ENCODE measurements at places on chromosomes 13 and 19.

DNA sequence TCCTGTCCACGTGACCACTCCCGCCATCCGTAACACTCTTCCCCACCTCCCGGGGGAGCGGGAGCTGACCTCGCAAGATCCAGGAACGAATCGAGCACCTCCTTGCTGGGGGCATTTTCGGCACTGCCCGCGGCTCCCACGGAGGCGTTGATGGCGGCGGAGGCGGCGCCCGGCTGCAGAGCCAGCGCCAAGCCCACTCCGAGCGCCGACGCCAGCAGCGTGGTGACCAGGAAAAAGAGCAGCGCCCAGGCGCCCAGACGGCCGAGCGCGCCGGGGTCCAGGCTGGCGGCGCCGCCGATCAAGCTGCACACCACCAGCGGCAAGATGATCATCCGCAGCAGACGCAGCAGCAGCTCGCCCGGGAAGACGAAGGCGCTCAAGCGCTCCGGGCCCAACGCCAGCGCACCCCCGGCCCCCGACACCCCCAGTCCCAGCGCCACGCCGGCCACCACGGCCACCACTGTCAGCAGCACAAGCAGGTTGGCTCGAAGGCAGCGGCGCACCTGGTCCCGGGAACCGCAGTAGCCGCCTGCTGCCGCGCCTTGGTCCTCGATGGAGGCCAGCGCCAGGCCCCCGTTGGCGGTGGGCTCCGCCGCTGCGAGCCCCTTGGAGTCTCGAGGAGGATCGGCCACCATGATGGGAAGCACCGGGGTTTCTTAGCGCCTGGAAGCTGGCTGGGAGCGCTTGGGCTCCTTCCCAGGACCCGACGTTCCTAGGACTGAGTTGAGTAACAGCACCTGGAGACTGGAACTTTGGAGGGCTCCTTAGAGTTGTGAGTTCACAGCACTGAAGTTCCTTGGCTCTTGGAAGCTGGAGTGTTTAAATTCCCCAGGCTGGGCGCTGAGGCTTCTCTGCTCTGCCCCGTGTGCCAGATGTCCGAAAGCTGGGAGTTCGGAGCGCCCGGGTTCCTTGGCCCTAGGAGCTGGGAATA, 798 bp downstream of the SLC1A5 start:
- no peak for DNase-seq

- DNase-seq = no peak
These were observed 23.3 kb downstream of the IL12RB1 start for GRCh38 chr19:18063463-18063862.

DNA sequence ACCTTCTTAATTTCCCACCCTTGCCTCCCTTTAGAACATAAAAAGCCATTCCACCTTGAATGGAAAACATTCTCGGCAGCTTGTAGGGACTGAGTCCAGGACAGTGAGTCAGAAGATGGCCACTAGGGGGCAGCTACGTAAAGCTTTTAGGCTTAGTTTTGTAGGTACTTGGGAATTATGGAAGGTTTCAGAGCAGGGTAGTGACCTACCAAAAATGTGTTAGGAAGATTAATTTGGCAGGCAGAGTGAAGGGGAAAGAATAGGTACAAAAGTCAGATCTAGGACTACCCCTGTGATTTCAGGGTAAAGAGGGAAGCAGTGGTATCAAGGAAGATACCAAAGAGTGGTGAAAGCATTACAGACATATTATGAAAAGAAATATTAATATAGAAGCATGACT, 198.4 kb downstream of the NDFIP2 start:
- peak; percentile 6 for DNase-seq

DNA sequence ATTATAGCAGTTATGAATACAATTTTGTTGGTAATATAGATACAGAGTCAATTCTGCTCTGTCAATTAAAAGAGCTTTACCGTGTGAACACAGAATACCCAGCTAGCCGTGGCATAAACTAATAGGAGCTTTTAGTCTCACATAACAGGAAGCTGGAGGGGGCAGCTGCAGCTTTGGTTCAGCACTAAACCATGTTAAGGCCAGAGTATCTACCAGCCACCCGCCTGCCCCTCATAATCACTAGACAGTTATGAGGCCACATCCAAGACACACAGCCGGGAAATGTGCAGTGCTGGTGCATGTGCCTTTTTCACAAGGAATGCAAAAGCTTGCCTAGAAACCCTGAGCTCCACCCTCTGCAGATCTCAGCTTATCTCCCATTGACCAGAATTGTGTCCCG, 62.3 kb downstream of the SGCG start:
- DNase-seq = no peak

DNA sequence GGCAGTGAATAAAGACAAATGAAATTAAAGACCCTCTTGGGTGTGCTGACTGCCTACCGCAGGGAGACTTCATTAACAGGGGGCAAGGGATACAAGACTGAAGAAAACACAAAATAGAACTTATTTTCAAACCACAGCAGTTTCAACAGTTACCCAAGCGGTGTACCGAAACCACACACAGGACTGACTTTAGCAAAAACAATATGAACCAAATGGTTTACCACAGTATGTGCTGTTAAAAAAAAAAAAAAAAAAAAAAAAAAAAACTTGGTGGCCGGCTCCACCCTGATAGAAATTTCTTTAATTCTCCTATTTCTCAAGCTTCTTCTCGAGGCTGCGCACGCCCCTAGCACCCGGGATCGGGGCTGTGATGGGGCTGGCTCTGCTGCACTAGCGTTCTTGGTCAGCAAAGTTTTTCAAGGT, 42.6 kb downstream of the KLF2 start:
- DNase-seq = no peak

DNA sequence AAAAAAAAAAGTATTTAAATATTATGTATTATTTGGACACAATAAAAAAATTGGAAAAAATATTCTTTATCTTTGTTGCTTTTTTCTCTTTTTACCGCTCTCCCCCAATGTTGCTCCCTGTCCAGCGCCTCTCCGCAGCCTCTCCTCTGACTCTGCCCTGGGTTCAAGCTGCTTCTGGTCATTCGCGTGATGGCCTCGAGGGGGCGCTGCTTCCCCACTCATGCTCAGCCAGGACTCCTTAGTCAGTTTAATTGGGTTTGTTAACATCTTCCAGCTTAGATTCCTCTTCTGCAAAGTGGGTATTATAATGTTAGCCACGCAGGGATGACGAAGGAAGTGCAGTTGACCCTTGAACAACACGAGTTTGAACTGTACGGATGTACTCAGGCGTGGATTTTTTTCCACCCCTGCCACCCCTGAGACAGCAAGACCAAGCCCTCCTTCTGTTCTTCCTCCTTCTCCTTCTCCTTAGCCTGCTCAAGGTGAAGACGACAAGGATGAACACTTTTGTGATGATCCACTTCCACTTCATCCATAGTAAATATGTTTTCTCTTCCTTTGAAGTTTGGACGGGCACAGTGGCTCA, 4.9 kb upstream of the NWD1 start:
- DNase-seq = peak; percentile 19

DNA sequence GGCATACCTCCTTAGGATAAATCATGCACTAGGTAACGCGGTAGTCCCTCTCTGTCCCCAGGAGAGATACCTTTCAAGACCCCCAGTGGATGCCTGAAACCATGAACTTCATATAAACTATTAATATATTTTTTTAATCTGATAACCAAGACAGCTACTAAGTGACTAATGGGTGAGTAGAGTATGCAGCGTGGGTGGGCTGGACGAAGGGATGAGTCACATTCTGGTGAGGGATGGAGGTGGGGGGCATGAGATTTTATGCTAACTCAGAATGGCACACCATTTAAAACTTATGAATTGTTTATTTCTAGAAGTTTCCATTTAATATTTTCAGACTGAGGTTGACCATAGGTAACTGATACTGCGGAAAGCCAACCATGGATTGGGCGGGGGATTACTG, 46.2 kb downstream of the CDK8 start:
- peak; percentile 1 for DNase-seq

DNA sequence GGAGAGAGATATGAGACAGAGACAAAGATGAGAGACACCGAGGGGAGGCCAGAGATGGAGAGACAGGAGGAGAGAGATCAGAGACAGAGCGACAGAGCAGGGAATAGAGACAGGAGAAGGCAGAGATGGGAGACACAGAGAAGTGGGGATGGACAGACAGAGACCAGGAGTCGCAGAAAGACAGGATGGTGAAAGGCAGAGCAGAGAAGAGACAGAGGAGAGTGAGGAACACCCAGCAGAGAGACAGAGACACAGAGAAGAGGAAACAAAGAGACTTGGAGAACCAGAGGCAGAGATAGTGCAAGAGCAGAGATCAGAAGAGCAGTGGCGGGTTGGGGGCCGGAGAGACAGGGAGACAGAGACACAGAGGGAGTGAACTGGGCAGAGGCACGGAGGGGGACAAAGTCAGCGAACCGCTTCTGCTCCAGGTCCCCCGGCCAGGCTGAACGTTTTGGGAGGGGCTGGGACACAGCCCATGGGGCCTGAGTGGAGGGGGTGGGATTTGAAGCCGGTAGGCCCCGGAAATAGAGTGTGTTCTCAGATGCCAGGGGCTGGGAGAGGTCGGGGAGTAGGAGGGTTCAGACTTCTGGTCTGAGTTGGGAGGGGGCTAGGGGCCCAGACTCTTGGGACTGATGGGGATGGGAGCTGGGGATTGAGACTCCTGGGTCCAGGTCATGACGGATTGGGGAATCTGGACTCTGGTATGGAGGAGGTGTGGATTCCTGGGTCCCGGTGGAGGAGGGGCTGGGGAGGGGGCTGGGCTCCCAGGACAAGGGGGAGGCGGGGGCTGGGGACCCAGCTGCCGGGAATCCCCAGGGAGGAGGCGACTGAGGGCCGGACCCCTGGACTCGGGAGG, 654 bp downstream of the ZNF579 start:
- no peak for DNase-seq

GRCh38 chr13:31649766-31650165, 89.6 kb upstream of the RXFP2 start:
- DNase-seq = no peak

GRCh38 chr19:3039641-3040077, 10.6 kb upstream of the TLE2 start:
- DNase-seq = no peak

GRCh38 chr19:6813659-6814058, 41.2 kb downstream of the VAV1 start:
- DNase-seq = no peak

DNA sequence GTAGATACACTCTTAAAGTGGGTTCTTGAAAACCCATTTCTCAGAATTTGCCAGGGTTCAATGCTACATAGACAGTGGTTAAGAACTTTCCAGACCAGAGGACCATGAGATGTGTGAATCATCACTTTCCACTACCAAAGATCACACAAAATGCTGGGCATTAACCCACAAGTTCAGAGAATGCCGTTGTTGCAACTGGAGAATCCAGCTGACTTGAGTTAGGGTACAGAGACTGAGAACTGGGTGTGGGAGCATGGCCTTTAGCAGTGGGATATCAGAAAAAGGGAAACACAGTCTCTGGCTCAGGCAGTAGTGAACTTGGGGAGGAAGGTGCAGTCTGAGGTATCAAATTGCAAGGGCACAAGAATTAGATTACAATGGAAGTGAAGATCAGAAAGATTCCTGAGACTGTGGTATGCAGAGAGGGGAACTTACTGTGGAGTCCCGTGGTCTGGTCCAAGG, 51.5 kb upstream of the WDFY2 start:
- no peak for DNase-seq

DNA sequence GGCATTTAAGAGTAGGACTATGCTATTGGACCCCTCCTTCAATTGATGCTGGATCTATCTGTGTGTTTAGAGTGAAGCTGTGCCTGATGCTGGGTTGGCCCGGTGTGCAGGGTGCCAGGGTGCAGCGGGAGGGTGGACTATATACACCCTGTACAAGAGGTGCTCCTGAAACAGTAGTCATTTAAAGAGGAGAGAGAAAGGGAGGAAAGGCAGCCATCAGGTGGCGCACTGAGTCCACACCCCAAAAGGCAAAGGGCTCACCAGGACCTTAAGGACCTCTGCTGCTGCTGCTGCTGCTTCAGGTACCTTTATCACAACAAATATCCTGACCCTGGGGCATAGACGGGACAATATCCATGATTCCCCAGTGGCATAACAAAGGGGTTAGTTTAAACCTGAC, 39.4 kb downstream of the ZNF136 start:
- DNase-seq = no peak

GRCh38 chr19:36051236-36051635, 2.8 kb downstream of the THAP8 start:
- DNase-seq = no peak

DNA sequence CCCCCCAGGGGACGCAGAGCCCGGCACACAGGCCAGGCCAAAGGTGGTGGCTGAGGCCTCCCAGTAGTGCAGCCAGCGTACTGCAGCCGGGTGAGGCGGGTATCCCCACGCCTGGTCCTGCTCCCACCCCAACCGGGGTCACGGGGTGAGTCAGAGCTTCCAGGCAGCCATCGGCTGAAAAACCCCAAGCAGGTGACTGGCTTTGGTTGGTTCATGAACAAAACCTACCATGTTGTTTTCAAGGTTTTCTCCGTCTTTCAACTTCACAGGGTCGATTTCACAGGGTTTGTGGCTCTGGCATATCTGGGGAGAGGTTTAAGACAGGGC, 42.1 kb upstream of the C13orf46 start:
- no peak for DNase-seq

- DNase-seq = no peak
These were observed 2.6 kb downstream of the CAPN12 start for GRCh38 chr19:38741670-38742069.

- DNase-seq = no peak
These were observed 7.2 kb upstream of the RASL11A start for GRCh38 chr13:27263438-27263837.

GRCh38 chr13:107563099-107563925, 652.0 kb downstream of the LIG4 start:
- no peak for DNase-seq

DNA sequence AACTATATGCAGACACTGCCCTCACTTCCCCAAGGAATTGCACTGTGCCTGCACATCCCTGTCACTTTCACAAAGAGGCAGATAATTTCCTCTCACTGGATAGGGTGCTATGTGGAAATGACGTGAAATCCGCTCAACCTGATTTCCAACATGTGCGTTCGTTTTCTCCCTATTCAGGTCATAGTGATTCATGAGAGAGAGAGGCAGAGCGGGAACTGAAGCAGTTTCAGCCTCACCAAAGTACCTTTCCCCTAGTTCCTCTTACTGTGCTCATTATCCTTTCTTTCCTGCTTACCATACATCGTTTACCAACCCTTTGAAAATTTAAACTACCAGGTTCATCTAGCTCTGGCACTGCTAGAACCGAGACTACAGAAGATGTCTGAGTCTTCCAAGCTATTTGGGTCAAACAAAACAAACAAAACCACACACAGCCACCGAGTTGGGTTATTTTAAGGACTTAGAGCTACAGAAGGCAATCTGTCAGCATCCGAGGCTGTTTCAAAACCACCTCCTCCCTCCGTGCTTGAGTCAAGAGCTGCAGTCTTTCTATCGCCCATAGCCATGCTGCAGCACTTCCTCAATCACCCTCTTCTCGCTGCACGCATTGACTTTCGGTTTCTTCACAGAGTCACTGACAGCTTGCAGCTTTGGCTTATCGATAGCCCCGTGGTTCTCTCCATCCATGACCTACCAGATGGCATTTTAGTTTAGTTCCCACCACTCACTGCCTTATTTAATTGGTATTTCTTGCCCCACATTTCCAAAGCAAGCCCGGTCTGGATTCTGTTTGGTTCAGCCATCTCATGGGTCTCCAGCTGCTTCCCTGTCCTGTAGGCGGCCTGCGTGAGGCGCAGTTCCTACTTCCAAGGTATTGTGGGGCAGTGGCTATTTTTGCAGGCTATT, 1395.8 kb downstream of the EFNB2 start:
- DNase-seq = peak; percentile 32

- DNase-seq = no peak
These were observed 48.4 kb downstream of the WASF3 start for GRCh38 chr13:26605845-26606244.

Measured in stimulated activated CD8-positive, alpha-beta memory T cell treated with anti-CD3 and anti-CD28 coated beads, Interleukin-4, amount 100 ng/mL, for 24 hours (primary cell).